Heart right ventricle (tissue), 16 donors: ENCODE measurements at places on chromosomes 11 and 22. TPM values are rescaled to one million over a fixed set of nuclear protein-coding genes. Genes with fewer than 3 reads are reported as not detected.

CARD18 gene
- polyA plus RNA-seq = 2.3 TPM

MRPL11 gene
- polyA plus RNA-seq = 33.3 TPM

DNA sequence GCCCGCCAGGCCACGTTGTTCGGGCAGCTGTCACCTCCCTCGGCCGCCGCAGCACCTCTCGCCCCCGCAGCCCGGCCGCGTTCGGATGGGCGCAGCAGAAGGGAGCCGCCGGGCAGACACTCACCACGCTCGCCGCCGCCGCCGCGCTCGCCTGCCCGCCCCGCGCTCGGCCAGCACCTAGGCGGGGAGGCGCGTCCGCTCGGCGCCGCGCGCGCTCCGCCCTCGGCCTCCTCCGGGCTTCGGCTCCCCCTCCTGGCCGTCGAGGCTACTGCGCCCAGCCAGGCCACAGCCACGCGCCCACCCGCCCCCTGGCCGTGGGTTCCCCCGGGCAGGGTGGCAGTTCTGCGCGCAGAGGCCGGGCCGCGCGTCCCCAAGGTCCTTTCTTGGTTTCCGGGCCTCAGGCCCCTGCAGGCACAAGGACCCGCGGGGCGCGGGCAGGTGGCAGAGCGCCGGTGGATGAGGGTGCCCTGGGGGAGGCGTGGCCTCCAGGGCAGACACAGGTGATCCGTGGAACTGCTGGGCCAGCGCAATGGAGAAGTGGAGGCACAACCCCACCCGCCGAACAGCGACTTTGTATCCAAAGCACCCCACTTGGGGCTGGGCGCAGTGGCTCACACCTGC, at the start of gene SLC25A22:
Gene SLC25A22, minus strand, starts transcription at position 189 of the 621 bp plus-strand sequence. CDS start 3,275 bp downstream, outside the sequence.
- peak; percentile 68 for DNase-seq

DNA sequence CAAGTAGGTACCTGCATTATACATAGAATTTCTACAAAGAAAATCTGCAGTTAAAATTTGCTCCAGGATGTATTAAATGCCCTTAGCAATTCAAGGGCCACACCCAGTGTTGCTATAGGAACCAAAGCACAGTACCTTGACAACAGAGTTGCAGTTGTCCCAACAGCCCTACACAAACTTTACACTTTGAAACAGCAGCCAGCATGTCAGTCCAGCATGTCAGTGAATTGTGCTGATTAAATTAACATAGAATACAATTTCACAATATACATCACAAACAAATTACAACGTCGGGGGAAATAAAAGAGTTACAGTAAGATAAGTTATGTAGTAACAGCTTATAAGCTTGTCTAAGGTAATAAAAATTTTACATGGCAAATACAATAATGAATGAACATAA, 389.2 kb downstream of the SOX6 start:
- peak; percentile 46 for DNase-seq

DNA sequence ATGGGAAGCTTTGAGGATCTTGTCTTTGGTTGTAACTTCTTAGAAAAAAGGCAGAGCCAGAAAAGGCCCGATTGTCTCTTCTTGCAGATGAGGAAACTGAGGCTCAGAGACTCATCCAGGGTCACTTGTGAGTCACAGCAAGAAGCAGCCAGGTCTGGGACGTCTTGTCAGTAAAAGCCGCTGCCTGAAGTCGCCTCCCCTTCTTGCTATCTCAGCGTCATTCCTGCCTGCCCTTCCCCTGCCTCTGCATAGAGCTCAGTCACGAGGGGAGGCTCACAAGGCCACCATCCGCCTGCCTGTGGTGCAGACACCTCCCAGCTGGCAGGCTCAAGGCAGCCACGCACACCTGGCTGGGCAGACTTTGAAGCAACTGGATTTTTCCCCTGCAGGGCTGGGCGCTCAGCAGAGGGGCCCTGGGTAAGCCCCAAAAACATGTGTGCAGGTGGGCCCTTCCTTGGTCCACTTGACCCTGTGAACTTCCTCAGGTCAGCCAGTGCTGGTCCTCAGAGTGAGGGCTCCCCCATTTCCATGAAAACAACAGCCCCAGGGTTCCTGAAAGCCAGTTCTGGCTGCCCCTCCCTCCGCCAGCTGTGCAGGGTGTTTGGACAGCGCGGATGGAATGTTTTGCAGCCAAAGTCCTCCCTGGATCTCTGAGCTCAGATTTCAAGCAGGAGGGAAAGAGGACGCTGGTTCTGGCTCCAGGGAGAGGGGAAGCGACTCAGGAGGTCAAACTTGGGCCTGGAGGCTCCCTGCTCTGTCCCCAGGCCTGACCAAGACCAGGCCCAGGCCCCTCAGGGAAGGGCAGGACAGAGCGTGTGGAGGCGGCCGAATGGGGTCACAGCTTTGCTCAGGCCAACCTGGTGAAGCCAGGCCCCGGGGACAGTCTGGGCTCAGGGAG, 6.0 kb upstream of the RAB3IL1 start:
- peak; percentile 70 for DNase-seq

DNA sequence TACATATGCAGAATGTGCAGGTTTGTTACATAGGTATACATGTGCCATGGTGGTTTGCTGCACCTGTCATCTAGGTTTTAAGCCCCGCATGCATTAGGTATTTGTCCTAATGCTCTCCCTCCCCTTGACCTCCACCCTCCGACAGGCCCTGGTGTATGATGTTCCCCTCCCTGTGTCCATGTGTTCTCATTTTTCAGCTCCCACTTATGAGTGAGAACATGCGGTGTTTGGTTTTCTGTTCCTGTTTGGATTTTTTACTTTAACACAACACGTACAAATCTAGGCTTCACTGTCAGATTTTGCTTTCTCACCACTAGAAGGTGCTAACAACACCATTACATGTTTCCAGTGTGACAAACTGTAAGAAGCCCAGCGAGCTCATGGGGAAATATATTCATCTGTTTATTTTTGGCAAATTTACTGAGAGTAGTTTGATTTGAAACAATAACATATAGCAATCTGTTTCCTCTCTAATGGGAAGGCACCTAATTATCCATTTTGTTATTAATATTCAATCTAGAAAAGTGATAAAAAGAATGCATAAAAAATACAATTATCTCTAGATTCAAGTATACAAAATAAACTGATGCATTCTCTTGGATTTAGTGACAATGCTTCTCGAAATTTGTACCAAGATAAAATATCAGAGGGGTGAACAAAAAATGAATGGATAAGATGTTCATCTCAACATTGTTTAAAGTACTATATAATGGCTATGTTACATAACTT, 23.2 kb upstream of the BIRC3 start:
- no peak for DNase-seq
